ENCODE measurements at places on chromosomes 7 and 10.

DNA sequence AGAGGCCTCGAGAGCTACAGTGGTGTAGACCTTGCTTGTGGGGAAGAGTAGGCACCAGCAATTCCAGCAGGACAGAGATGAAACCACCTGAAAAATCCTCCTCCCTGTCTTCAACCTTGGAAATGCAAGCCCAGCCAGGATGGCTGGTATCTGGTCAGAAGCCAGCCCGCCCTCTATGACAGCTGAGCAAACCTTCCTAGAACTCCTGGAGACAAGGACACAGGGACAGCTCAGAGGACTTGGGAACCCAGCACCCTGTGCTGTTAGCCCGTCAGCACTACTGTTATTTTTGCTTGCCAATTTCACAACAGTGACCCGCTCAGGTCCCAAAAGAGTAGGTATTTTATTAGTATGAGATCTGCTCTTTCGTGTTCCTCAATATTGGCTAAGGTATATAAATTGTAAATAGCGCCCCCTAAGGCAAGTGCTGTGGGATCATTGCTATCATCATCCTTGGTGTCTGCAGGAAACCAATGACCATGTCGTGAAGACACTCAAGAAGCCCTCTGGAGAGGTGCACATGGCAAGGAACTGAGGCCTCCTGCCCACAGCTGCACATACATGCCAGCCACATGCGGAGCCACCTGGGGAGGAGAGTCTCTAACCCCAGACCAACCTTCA, 156.5 kb upstream of the CHST15 start:
- no peak for DNase-seq

GRCh38 chr7:98668255-98668654, 51.2 kb downstream of the NPTX2 start:
- no peak for DNase-seq

DNA sequence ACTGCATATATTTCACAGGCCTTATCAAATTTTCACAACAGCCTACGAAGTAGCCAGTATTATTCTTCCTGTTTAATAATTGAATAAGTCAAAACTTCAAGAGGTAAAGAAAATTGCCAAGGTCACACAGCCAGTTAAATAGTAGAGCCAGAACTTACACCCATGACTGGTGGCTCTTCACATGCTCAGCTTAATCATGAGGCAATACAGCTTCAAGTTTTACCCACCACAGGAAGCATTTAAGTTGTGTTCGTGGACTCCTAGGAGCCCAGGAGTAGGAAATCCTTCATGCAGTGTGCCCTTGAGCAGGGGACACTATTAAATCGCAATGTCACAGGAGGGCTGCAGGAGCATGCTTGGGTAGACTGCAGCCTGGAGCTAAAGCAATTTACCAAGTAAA, 11.1 kb downstream of the LIPA start:
- no peak for DNase-seq

DNA sequence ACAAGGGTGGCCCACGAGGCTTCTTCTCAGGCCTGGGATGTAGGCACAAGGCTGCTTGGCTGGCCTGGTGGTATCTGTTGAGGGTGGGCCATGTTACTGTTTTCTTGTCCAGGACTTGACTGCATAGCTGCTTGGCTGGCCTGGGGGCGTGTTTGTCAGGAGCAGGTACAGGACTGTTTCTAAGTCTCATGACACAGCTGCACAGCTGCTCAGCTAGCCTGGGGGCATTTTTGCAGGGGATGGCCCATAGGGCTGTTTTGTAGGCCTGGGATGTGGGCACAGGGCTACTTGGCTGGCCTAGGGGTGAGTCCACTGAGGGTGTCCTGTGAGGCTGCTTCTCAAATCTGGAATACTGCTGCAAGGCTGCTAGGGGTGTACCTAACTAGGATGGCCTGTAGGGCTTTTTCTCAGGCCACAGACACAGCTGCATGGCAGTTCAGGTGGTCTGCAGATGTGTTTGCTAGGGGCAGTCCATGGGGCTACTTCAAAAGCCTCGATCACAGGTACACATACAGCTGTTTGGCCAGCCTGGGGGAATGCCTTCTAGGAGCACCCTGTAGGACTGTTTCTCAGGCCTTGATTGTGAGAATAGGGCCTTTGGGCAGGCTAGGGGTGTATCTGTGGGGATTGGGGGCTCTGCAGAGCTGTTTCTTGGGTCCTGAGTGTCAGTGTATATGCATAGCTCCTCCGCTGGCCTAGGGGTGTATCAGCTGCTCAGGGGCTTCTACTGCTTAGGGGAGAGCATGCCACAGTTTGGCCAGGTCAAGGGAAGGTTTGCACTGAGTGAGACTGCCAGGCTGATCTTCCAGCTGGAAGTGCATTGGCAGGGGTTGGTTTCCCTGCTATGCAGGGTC, 26.6 kb upstream of the PLA2G12B start:
- no peak for DNase-seq

GRCh38 chr10:74887614-74888284, 61.3 kb downstream of the KAT6B start:
- no peak for DNase-seq

DNA sequence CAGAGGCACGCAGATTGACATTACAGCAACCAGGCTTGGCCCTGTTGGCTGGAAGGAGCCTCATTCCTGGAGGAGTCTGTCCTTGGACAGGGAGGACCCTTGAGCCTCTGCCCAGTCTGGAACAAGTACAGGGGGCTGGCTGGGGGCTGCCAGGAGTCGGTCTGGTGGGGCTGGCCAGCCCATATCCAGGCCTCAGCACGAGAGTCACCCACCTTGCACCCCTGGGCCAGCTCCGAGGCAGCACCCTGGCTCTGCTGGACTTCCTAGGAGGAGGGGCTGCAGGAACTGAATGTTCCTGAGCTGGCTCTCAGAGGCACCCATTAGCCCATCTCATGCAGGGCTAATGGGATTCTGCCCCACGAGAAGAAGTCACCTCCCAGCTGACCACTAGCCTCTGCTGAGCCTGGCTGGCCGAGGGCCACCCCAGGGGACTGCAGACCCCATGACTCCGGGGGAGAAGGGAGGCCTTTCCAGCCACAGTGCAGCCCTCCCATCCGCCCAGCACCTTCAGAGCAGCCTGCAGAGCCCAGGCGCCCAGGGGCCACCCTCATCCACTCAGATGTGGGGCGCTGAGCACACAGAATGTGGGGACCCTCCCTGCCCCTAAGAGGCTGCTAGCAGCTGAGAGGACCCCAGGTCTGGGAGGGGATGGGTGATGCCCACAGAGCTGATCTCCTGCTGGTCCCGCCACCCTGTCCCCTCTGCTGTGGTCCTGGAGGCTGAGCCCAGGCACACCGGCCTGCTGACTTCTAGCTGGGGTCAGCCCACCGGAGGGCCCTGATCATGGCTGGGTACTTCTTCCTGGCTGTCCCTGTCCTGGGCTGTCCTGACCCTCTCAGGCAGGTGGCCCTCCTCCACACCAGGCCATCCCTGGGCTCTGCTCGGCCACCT, 14.8 kb upstream of the INPP5A start:
- DNase-seq: no peak

DNA sequence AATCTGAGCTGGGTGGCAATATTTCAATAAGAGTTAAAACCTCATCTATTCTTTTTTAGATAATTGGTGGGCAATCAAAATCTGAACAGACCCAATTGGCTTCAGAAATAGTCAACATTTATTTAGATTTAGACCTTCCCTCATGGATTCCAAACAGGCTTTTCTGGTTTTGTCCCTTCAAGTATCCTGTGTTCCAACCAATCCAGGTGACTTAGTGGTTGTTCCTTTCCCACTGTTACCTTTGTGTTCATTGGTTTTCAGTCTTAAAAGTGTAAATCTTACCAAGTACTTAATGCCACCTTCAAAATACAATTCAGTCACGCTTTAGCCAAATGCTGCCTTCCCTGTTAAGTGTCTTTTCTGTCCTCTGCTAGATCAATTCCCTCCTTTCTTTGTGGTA, 85.9 kb downstream of the AHR start:
- DNase-seq: no peak

DNA sequence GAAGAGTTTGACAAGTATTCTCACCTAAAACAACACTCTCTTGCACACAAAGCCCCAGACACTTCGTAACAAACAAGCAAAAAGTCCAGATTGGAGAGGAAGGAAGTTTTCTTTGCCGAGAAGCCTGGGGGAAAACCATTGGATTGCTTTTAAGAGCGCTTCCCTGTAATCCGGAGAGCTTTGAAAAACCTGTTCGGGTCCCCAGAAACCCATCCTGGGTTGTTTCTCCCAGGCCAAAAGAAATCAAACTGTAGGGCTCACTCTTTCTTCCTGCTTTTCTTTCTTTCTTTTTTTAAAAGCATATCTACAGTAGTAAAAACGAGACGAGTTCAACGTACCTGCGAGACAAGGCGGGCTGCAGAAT, 655 bp downstream of the SP8 start:
- no peak for DNase-seq

GRCh38 chr10:104264783-104265182, 4.2 kb upstream of the GSTO2 start:
- DNase-seq: no peak

- no peak for DNase-seq
Observed at GRCh38 chr7:142612237-142612881, 136.9 kb upstream of the PRSS1 start.

DNA sequence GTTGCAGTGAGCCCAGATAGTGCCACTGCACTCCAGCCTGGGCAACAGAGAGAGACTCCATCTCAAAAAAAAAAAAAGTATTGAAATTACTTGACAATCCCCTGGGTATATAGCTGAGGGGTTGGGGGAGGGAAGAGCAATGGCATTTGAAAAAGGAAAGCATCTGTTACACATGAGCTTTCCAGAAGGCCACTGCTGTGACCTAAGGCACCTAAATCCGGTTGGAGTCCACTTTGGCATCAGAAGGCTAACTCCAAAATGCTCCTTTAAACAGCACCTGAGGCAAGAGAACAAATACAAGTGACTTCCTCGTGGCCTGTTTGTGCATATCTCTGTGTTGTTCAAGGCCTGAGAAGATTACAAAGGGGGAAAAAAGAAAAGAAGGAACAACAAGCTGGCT, 74.8 kb upstream of the PALS2 start:
- DNase-seq: no peak
